HepG2 (cell line): ENCODE measurements at places on chromosomes 12 and 14. TPM values are rescaled to one million over a fixed set of nuclear protein-coding genes. Genes with fewer than 3 reads are reported as not detected.
A peak's percentile ranks its signal among the peaks of the same experiment; 100 is the strongest.

- DNase-seq = no peak
Measured at GRCh38 chr14:21326972-21327371, 47.1 kb downstream of the RPGRIP1 start.

- no peak for DNase-seq
Measured at GRCh38 chr12:109939504-109939903, 39.4 kb downstream of the TCHP start.

- DNase-seq = no peak
Measured at GRCh38 chr12:53430116-53430515, 6.5 kb downstream of the AMHR2 start.

- no peak for DNase-seq
Measured at GRCh38 chr12:28899951-28900350, 249.1 kb upstream of the FAR2 start.

DNA sequence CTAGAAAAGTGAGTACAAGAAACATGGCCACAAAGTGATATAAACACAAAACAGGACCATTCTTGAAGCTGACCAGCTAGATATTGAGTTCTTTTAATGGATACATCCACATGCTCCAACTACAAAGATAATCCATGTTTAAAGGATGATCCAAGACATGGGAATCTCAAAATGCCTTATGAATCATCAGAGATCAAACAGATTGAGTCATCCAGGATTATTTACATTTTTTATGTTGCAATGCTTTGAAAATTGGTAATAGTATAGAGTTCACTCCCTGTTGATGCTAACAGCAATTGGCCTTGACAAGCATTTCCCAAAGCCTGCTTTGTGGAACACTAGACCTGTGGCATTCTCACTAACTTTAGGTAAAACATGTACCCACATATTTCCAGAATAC lies 293.0 kb upstream of the TBX3 start:
- DNase-seq = peak; percentile 74

- no peak for DNase-seq
Measured at GRCh38 chr12:104247698-104248097, 32.1 kb downstream of the TXNRD1 start.

DNA sequence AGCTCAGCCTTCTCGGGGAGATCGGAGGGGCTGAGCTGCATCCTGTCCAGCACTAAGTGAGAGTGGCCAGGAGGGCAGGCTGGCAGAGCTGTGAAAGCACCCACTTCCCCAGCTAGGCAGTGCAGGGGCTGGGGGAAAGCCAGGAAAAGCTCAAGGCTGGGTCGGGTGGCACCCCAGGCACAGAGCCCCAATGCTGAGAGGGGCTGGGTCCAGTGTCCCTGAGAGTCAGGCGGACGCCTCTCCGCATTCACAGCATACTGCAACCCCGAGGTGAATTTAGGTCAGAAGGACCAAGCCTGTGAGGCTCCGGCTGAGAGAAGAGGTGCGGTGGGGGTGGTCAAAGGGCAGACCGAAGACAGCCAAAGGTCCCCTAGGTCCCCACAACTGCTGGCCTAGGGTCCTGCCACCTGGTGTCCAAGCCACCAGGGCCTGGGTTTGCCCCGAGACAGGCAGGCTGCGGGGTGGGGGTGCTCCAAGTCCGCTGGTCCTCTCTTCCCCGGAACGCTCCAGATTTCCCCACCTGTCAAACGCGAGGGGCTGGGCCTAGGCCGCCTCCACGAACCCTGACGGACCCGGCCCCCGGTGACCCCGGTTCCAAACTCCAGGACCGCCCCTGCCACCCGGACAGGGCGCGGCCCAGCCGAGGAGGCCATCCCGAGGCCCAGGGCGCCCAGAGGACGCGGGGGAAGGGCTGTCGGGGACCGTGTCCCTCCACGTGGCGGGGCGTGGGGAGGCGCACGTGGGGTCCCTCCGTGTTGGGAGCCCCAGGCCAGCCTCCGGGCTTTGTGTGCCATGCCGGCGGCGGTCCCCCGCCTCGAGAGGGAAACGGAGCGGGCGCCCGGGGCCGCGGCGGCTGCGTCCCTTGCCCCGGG lies 527 bp downstream of the CAMKK2 start:
- peak; percentile 27 for DNase-seq

DNA sequence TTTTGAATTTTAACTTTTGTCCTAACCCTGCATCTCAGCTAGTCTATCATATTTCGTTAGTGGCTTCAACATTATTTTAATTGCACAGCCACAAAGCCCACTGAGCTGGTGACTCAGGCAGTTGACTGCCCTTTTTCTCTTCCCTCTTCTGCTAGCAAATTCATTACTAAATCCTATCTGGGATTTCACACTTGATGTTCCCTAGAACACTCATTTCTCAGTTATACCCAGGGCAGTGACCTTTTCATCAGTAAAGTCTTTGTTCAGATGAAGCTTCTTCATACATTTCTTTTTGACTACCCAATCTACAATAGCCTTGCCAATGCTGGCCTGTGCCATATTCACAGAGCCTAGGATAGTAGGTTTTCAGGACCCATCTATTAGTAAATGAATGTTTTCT lies 107.0 kb downstream of the ATXN7L3B start:
- DNase-seq = no peak

DNA sequence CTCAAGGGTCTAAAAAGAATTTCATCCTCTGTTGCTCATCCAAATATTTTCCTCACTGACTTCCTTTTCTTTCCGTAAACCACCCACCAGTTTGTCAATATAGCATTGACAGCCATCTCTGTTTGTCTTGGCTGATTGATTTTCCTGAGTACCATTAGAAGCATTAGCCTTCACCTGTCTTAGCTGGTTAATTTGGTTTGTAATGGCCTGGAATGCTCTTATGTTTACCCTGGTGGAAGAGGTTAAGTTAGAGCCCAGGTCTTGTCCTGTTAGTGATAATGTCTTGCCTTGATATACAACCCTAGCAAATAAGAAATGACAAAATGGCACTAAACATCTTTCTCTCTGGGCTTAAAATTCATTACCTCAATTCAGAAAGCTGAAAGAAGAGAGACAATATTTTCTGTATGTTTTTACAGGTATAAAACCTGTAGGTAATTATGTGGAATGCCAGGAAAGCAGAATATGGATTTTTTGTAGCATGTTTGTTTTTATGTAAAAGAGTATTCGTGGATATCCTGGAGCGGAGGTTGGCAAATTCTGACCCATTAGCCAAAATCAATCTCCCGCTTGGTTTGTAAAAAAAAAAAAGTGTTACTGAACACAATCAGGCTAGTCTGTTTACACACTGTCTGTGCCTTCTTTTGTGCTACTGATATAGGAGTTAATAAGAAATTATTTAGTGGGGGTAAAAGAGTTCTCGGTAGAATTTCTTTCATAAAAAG lies 224.4 kb upstream of the DAAM1 start:
- DNase-seq = no peak

The MYH6 gene
- total RNA-seq = not detected in 2 replicates
